Putamen (tissue), 1 donor: ENCODE measurements at places on chromosomes 3 and 15.
A peak's percentile ranks its signal among the peaks of the same experiment; 100 is the strongest.

GRCh38 chr3:179563271-179563783 lies 601 bp downstream of the ACTL6A start:
- peak; percentile 7 for DNase-seq

GRCh38 chr3:108491456-108491855 lies 18.9 kb downstream of the MYH15 start:
- no peak for DNase-seq

- no peak for DNase-seq
These were observed 117.0 kb downstream of the MBNL1 start for GRCh38 chr3:152385761-152386160.

GRCh38 chr15:29035336-29036285 lies 149.8 kb downstream of the APBA2 start:
- no peak for DNase-seq

DNA sequence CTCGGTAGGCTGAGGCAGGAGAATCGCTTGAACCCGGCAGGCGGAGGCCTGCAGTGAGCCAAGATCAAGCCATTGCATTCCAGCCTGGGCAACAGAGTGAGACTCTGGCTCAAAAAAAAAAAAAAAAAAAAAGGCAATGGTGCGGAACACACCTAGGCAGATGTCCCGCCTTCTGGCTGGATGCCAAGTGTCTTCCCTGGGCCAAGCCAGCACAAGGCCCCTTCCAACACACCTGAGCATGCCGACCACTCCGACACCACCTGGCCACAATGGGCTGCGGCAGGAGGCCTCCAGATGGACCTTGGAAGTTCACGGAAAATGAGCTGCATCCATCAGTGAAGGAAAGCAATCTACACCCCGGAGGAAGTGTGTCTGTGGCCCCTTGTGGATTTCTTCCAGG lies 19.0 kb downstream of the NUP210 start:
- no peak for DNase-seq
